ENCODE measurements at places on chromosomes 3 and 15.

GRCh38 chr3:72033666-72034428, 248.9 kb upstream of the PROK2 start:
- no peak for DNase-seq

- no peak for DNase-seq
These were observed 139.5 kb downstream of the LRIG1 start for GRCh38 chr3:66361356-66361755.

DNA sequence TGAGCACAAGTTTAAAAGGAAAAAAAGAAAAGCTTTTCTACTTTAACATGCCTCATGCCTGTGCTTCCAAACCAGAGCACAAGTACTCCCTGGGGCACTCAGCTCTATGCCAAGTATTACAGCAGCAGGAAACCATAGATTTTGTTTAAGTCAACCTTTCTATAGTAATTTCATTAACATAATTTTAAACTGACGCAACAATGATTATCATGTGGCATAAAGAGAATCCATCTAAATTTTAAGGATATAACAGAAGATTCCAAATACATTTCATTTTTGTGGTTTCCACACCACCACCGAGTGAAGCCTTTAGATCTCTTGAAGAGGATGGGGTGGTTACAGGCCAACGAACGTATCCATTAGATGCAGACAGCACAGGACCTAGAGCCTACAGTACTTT, 112.1 kb downstream of the TNIK start:
- no peak for DNase-seq

- peak; percentile 80 for DNase-seq
These were observed 2.0 kb downstream of the PDIA5 start for GRCh38 chr3:123068601-123069381.

- no peak for DNase-seq
These were observed 8.9 kb upstream of the LRRK1 start for GRCh38 chr15:100909989-100910955.

DNA sequence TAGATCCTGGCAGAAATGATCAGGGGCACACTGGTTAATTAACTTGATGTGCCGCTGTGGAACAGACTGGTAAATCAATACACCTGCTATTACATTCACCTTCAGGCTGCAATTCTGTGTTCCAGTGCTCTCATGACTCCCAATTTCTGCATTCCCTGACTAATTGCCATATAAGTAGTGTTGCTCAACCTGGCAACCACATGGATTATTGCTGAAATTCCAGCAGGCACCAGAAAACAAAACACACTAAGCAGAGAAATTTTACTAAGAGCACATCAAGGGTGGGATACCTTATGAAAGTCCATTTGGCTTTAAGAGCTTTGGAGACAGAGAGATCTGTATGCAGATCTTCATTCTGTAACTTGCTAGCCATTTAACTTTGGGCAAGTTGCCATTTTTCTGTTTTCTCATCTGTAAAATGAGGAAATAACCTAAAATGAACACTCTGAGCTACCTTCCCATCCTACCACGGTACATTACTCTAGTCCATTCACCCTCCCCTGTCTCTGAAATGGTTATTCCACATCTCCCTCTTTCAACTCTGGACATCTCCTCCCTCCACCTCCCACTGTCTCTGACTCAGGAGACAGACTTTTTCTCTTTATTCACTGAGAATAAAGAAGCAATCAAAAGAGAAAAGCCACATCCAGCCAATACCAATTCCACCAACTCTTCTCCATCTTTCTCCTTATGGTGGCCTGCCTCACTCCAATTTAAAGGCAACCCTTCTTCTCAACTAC, 54.6 kb downstream of the STAC start:
- no peak for DNase-seq

- DNase-seq: no peak
These were observed 353.0 kb downstream of the PLOD2 start for GRCh38 chr3:145807990-145808389.

DNA sequence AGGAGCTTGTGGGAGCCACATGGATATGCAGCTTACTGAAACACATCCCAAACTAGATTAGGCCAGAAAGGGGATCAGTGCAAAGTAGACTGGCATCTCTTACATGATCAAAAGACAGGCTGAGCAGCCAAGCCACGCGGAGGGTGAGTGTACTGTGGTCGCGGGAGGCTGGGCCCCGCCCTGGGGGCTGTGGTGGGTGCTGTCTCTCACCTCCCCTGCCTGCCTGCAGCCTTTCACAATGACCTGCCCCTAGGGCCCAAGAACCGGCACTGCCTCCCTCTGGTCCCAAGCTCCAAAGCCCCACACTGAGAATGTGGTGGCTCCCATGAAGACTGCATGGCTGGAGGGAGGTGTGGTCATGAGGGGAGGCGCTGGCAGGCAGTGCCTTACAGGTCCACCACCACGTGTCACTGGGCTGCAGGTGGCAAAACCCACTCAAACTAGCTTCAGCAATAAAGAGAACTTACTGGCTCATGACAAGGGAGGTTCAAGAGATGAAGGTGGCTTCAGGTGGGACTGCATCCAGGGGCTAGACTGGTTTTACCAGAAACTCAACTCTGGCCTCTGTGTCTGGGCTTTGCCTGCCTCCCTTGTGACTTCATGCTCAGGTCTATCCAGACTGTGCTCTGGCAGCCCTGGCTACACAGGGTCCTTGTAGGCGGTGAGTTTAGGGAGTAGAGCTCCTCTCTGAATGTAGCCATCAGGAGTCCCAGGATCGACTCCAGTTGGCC, 27.4 kb upstream of the PLXND1 start:
- no peak for DNase-seq

- DNase-seq: no peak
These were observed 222.6 kb downstream of the OSBPL10 start for GRCh38 chr3:31758322-31758965.

GRCh38 chr15:82570721-82571508, 30.7 kb upstream of the RPS17 start:
- DNase-seq: no peak

- no peak for DNase-seq
These were observed 8.4 kb downstream of the PROK2 start for GRCh38 chr3:71776538-71776937.

- no peak for DNase-seq
These were observed 148.3 kb upstream of the SOX14 start for GRCh38 chr3:137615659-137616418.

DNA sequence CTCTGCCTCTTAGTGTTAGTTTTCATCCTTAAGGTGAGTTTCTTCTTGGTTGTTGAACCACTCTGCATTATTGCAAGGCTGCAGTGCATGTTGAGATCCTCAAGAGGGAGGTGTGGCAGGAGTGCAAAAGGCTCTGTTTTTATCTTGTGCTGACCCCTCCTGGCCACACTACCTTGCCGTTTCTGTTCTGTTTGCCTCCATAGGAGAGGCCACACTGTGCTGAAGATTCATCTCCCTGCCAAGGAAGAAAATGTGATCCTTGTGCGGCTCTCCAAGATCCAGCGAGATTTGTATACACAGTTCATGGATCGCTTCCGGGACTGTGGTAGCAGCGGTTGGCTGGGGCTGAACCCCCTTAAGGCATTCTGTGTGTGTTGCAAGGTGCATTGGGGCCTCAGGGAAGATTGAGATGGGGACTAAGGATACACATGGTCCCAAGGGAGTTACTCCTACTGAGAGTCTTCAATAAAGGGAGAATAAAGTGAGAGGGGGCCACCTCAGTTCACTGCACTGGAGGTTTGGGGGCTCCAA, 33.0 kb upstream of the TEX264 start:
- DNase-seq: peak; percentile 31

- no peak for DNase-seq
These were observed 3.8 kb downstream of the STT3B start for GRCh38 chr3:31536497-31536896.

DNA sequence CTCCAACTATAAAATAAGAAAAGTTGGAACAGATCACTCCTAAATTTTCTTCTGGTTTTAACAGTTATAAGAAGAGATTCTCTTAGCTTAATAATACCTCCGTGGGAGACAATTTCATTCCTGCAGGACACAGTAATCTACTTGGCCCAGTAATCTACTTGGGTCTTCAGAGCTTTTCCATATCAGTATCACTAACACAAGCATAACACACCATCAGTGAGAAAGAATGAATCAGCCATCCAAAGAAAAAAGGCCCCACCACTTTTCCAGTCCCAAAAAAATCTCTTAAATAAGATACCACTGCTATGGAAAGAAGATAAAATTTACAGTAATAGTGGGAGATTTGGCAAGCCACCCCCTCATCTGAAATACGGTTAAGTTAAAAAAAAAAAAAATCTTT, 20.2 kb downstream of the SIN3A start:
- DNase-seq: no peak

- DNase-seq: no peak
These were observed 701 bp downstream of the SGO1 start for GRCh38 chr3:20185331-20185678.

GRCh38 chr3:43296565-43296964, 10.2 kb downstream of the SNRK start:
- no peak for DNase-seq

GRCh38 chr3:79003994-79004393, 763.8 kb downstream of the ROBO1 start:
- DNase-seq: no peak

DNA sequence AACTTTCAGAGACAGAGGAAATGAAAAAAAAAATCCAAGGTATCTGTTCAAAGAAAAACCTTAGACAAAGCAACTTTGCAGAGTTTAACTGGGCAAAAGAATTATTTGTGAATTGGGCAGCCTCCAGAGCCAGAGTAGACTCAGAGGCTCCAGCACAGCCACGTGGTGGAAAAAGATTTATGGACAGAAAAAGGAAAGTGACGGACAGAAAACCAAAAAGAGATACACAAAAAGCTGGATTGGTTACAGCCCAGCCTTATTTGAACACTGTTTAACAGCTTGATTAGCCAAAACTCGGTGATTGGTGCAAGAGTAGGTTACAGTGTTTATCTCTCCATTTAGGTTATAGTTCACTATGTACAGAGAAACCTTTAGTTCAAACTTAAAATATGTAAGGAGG, 23.7 kb upstream of the GPD1L start:
- no peak for DNase-seq

- no peak for DNase-seq
These were observed 19.2 kb downstream of the DYNC1LI1 start for GRCh38 chr3:32551496-32551895.

DNA sequence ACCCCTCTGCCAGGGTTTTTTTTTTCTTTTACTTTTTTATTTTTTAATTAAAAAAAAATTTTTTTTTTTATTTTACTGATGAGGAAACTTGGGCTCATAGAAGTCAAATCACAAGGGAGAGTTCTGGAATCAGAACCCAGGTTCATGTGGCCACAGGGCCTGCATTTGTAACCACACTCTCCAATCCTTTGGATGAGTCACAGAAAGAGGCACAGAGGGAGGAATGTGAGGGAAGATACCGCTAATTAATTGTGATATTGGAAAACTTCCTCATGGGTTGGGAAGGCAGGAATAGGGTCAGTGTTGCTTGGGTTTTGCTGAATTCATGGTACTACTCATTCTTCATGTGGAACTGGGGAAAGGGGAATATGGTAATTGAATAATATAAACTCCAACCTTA, 132.9 kb upstream of the SLC6A11 start:
- no peak for DNase-seq

GRCh38 chr3:152811974-152812760, 22.8 kb upstream of the P2RY1 start:
- DNase-seq: no peak

- no peak for DNase-seq
These were observed 25.0 kb downstream of the LRRC58 start for GRCh38 chr3:120324190-120324589.

GRCh38 chr15:76185716-76186115, 125.6 kb downstream of the ETFA start:
- no peak for DNase-seq

GRCh38 chr15:75138016-75138999, 63.4 kb upstream of the C15orf39 start:
- no peak for DNase-seq

DNA sequence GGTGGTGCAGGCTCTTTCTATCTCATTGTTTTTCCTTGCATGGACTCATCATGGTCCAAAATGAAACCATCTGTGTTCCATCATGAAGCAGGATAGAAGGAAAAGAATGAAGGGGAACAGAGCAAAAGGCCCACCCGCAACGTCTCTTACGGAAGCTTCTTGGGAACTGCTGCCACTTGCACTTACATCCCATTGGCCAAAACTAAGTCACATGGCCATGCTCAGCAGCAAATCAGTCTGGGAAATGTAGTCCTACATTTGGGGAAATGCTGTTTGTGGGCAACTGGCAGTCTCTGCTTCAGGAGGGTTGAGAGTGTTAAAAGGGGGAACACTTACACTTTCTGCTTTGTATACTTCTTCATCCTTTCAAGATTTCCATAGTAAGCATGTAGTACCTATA, 191.6 kb downstream of the SV2B start:
- DNase-seq: no peak

DNA sequence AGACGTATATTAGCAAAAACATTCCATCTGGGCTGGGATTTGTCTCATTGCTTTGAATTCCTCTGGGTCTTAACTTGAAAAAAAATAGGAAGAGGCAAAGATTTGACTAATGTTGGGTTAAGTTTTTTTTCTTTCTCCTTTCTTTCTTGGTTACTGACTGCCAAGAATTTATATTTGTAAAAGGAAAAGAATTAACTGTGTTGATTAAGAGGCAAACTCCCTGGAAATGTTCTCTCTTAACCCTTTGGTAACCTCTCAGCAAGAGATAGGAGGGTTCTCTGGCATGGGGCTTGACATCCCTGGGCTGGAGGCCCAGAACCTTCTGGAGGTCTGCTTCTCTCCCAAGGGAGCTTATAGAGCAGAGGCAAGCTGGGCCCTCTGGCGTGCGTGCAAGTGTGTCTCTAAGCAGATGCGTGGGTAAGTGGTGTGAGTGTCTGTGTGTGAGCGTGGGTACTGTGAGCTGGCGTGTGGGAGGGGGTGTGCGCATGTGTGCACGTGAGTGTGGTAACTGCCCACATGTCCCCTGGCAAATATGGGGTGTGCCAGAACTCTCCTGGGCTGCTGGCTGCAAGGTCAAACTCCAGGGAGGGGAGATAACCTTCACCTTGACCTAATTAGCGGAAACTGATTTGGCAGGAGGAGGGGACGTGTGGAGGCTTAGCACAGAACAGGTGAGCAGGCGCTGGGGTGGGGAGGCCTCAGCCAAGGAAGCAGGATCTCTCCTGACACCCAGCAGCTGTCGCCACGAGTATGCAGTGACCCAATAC, 49.4 kb upstream of the MAGEF1 start:
- DNase-seq: no peak

- DNase-seq: no peak
These were observed 112.6 kb downstream of the DNAJB8 start for GRCh38 chr3:128353991-128354687.

DNA sequence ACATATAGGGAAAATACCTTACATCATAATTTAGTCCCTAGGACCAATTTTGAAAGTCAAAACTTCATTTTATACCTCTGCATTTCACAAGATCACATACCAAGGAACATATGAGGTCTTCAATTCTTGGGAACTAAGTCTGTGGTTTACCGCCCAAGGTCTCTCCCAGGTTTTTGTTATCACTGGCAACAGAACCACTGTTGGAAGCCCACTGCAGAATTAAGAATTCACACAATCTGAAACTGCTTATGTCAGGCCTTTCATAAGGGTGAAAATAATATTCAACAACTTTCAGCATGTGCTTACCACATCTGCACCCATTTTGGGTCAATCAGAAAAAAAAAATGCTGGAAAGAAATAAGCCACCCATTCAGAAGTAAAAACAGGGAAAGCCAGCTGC, 107.2 kb upstream of the MME start:
- no peak for DNase-seq
